ENCODE measurements at places on chromosomes 4 and X. TPM values are rescaled to one million over a fixed set of nuclear protein-coding genes. Genes with fewer than 3 reads are reported as not detected.

ABLIM2 gene
- 3.8 TPM for total RNA-seq

DGAT2L6 gene
- not detected for total RNA-seq

FAM114A1 gene
- 11.3 TPM for total RNA-seq

XPNPEP2 gene
- total RNA-seq = 0.32 TPM

VEGFC gene
- total RNA-seq = 3.1 TPM

NEXMIF gene
- total RNA-seq = 1.9 TPM

AKAP17A gene
- 43.9 TPM for total RNA-seq

SEC24D gene
- 21.2 TPM for total RNA-seq

ADH7 gene
- not detected for total RNA-seq

NAA11 gene
- not detected for total RNA-seq

ANKRD50 gene
- total RNA-seq = 29.3 TPM

PLAC8 gene
- 0.57 TPM for total RNA-seq

FGFBP1 gene
- total RNA-seq = not detected

NPY1R gene
- 0.49 TPM for total RNA-seq

CACNA1F gene
- 0.05 TPM for total RNA-seq

PNMA6F gene
- total RNA-seq = not detected

GRCh38 chr4:89245459-89245858 is 62.1 kb downstream of the GPRIN3 start:
- no peak for DNase-seq

DNA sequence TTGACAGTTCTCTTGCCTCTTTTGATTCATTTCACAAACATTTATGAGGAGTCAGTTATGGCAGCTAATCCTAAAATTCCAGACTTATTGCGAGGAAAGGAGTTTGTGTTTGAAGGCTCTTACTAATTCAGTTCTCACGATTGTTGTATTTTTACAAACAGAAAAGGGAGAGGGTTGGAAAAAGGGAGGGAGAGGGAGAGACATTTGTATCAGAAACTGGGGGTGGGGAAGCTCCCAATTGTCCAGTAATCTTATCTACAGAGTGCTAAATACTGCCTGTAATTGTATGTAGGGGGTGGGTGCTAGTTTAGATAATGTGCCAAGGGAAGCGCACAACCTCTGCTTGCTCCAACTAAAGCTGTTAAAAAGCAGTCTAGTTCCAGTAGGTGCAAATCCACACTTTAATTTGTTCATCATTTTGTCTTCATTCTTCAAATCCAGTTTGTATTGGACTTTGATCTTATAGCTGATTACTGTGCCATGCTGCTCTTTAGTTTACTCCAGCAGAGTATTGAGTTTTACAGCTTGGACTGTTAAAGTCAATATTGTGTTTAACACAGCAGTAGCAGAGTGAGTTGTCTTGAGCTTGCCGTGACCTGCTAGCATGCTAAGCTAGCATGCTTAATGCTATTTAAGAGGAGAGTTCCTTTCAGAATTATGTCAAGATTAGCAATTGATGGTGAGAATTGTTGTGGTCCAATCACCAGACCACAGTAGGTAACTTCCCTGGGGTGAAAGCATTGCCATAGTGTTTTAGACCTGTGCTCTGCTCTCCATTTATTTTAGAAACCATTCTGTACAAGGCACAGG is 13.9 kb downstream of the FNIP2 start:
- no peak for DNase-seq

GRCh38 chrX:132041015-132041414 is 17.9 kb downstream of the STK26 start:
- DNase-seq = no peak

DNA sequence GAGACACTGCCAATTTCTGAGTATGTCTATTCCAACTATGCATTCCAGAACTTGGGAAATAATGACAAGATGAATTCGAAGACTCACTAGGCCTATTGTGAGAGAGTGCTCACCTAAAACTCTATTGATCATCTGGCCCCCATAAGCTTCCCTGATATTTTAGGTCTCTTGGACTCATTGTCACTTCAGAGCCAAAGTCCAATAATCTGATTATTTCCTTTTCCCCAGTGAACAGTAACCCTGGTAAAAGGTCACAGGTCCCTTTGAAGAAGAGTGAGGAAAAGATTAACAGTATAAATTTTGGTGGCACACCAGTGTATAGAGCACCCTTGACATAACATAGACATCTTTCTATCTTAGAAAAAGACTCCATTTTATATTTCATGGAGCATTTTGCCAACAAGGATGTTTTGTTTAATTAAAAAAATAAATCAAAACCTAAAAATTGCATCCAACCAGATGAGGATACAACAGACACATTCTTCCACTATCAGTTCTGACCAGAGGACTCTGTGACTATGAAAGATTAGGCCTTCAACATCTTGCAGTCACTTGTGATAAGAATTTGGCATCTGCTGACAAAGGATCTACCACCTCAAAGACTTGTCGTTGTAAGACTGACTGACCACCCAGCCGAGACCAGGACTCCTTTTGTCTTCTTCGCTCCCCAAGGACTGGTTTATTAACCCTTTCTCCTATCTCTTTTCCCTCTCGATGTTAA is 191.9 kb downstream of the MAB21L2 start:
- no peak for DNase-seq

DNA sequence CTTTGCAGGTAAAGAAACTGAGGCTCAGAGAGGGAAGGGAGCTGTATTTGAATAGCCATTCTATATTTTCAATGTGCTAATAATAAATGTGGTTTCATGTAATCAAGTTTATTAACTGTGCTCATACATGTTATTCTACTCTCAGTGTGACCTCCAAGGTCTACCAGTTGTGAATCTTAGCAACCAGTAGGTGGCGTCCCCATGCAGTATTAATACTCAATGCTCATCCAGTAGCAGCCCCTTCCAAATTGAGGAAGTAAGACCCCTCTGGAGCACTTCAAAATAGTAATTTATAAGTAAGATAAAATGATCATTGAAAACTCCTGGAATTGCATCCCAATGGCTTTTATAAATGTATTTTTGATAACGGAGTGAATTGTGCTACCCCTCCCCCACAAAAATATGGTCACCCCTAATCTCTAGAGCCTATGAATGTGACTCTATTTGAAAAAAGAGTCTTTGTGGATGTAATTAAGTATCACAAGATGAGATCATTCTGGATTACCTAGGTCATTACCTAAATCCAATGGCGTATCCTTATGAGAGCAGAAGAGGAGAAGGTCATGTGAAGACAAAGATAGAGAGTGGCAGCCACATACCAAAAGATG is 20.4 kb upstream of the SEPSECS start:
- no peak for DNase-seq

DNA sequence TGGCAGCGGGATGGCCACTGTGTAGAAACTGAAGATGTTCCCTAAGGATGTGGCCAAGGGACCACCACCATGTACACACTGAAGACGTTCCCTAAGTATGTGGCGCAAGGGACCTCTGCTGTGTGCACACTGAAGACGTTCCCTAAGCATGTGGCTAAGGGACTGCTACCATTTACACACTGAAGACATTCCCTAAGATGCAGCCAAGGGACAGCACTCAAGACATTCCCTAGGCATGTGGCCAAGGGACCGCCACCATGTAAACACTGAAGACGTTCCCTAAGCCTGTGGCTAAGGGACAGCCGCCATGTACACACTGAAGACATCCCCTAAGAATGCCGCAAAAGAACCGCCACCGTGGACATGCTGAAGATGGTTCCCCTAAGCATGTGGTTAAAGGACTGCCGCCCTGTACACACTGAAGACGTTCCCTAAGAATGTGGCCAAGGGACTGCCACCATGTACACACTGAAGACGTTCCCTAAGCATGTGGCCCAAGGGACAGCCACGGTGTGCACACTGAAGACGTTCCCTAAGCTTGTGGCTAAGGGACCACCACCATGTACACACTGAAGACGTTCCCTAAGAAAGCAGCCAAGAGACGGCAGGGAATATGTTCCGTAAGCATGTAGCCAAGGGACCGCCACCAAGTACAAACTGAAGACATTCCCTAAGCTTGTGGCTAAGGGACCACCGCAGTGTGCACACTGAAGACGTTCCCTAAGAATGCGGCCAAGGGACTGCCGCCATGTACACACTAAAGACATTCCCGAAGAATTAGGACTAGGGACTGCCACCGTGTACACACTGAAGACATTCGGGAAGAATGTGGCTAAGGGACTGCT is 43.3 kb downstream of the DHRSX start:
- no peak for DNase-seq

- DNase-seq = no peak
These were observed 14.1 kb downstream of the NAT8L start for GRCh38 chr4:2072971-2073807.

DNA sequence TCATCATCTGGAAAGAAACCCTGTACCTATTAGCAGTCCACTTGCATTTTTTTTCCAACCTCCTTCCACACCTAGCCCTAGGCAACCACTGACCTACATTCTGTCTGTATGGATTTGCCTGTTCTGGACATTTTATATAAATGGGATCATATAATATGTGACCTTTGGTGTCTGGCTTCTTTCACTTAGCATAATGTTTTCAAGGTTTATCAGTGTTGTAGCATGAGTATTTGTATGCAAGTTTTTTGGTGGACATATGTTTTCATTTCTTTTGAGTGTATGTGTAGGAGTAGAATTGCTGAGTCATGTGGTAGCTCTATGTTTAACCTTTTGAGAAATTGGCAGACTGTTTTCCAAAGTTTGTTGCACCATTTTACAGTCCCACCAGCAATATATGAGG is 198.6 kb downstream of the CEP135 start:
- no peak for DNase-seq

DNA sequence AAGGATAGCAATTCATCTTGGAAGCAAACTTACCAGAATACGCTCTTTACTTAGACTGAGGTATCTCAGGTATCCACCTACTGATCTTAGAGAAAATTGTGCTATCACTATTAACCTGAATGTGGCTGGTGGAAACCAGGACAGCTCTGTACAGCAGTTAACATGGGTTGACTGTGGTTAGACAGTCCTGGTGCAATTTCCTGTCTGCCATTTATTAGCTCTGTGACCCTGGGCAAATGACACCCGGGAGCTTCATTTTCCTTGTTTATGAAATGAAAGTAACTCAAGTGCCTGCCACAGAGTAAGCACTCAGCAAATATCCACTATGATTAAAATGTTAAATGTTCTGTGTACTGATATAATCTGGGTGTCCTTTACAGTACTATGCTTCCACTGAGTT is 60.0 kb downstream of the SMC1A start:
- no peak for DNase-seq

- DNase-seq = no peak
These were observed 942.7 kb upstream of the NDST4 start for GRCh38 chr4:116055857-116056827.

- DNase-seq = no peak
These were observed 71.6 kb downstream of the GSTCD start for GRCh38 chr4:105780176-105780575.

DNA sequence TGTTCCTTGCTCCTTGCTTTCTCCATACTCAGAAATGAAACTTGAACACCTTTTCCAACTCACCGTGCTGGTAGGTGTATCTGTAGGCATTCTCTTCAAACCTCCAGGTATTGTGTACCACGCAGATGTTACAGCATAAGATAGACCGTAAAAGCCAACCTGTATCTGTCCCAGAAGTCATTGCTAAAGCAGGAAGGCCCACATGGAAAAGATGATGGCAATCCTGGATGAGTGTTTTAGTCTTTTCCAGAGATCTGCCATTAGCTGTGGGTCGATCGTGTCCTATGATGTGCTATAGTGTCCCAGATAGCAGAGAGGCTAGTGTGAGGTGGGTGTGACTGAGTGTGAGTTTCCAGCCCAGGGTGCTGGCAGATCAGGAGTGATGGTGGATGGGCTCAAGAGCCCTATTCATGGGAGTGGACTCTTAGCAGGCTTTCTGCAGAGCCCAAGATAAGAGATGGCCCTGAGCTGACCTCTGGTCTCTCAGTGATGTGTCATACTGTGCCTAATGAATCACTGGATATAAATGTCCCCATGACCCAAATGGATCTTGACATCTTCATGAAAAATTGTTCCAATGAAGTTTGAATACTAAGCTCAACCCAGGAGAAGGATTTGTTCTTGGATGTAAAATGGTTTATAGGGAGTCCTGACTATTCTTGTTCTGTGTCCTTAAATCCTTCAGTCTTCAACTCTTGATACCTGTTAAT is 69.1 kb upstream of the WDR1 start:
- DNase-seq = no peak

GRCh38 chrX:118802857-118803256 is 20.8 kb upstream of the ZCCHC12 start:
- no peak for DNase-seq

DNA sequence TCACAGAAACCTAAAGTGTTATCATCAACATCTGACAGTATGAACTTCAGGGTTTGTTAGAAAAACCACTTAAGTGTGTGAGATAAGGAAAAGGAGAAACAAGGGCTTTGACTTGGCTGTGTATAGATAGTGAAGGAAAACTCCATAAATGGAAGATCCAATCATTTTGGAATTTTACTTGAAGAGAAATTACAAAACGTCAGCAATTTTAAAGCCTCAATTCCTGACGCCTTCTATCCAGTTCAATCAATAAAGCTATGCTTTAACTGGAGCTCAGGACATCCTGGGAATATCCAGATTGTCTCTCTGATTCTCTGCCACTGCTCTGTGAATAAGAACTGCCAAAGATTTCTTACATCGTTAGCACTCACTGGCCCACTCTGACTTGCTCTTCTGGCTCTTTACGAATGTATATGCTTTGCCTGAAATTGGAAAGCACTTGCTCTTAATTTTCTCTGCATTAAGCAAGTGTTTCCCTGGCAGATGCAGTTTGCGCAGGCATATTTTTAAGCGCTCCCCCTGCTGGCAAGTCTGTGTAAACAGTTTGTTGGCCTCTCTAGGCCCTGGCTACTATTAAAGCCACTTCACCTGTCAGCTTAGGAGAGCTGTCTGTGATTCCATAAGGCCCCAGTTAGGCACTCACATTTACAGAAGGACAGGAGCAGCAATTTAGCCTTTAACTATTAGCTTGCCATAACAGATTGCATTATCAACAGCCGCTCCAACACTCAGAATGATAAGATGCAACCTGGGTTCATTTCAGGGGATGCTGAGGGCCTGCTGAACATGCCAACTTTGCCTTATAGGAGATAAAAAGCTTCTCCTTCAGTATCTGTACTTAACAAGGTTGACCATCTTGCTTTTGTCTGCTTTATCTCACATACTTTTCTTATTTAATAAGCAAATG is 251.4 kb upstream of the DDX53 start:
- peak; percentile 61 for DNase-seq

DNA sequence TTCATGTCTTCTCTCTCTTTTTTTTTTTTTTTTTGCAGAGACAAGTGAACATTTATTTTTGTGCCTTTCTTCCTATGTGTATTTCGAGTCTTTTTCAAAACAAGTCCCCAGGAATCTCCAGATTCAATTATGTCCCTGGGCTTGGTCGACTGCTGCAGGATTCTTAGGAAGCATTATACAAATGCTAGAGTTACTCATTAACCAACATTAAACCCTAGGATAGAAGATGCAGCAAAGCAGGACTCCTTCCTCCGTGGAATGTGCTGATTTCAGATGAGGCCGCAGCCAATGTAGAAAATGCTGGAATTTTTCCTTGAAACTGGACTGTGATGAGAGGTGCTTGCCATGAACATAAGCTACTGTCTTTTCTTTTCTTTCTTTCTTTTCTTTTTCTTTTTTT is 3.4 kb downstream of the ZNF81 start:
- DNase-seq = no peak

DNA sequence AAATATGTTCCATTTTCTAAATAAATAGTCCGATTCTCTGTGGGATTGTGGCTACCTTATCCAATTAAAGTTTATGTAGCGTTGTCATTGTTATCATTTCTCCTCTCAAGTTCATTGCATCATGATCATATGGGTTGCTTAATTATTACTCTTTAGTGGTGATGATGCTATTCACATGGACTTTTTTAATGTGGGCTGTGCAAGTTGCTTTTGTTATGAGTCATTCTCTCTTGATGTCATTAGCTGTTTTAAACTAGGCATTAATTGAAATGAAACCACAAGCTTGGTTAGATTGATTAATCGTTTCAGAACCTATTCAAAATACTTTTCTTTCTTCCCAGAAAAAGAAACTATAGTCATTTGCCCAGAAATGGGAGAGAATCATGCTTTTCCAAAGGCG is 38.2 kb downstream of the NHS start:
- DNase-seq = no peak
